ENCODE measurements at places on chromosomes 6 and 20. TPM values are rescaled to one million over a fixed set of nuclear protein-coding genes. Genes with fewer than 3 reads are reported as not detected.
A peak's percentile ranks its signal among the peaks of the same experiment; 100 is the strongest.

Gene SNAP25
- total RNA-seq, result 0.12 TPM

Gene FAM184A
- total RNA-seq, result 4.6 TPM

Gene NKAPL
- not detected for total RNA-seq

Gene TGM3
- total RNA-seq, result not detected

Gene LYRM2
- total RNA-seq, result 40.4 TPM

Gene TMC2
- not detected for total RNA-seq

Gene GPSM3
- total RNA-seq, result 3.1 TPM

Gene SUMO4
- 0.10 TPM for total RNA-seq

Gene CEP85L
- 5.0 TPM for total RNA-seq

Gene ERVFRD-1
- not detected for total RNA-seq

Gene CYP21A2
- total RNA-seq, result 0.05 TPM

Gene CALHM6
- total RNA-seq, result not detected

Gene DDAH2
- 134 TPM for total RNA-seq

GRCh38 chr6:13538600-13538999 is 35.8 kb upstream of the SIRT5 start:
- no peak for DNase-seq

GRCh38 chr6:134357022-134357487 is 39.1 kb upstream of the SGK1 start:
- no peak for DNase-seq

- peak; percentile 31 for DNase-seq
Measured at GRCh38 chr6:14975471-14975817, 270.4 kb upstream of the JARID2 start.

GRCh38 chr6:66623050-66623449 is 916.0 kb upstream of the EYS start:
- DNase-seq, result no peak

- DNase-seq, result no peak
Measured at GRCh38 chr6:24664046-24664987, 2.4 kb downstream of the TDP2 start.

DNA sequence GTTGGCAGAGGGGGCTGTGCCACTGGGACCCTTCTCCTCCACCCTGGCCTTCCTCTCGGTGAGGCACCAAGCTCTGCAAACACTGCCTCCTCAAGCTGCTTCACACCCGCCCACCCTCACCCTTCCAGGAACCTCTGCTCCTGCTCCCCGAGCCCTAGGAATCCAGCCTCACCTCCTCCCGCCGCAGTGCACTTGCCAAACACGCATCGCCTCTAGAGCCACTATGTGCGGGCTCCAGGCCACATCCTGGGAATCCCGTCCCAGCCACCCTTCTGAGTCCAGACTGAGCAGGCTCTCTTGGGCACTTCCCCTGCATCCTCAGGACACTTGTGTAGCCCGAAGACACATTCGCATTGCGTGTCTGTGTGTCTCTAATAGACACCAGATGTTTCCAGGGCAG is 18.5 kb downstream of the PSMG4 start:
- no peak for DNase-seq

GRCh38 chr6:166850677-166851076 is 105.7 kb downstream of the RNASET2 start:
- DNase-seq, result no peak

GRCh38 chr20:2798814-2799213 is 1.6 kb downstream of the CPXM1 start:
- no peak for DNase-seq

- DNase-seq, result no peak
Measured at GRCh38 chr6:95578106-95578410, 723 bp downstream of the MANEA start.

- peak; percentile 67 for DNase-seq
Measured at GRCh38 chr20:24379484-24379927, 89.9 kb upstream of the SYNDIG1 start.

DNA sequence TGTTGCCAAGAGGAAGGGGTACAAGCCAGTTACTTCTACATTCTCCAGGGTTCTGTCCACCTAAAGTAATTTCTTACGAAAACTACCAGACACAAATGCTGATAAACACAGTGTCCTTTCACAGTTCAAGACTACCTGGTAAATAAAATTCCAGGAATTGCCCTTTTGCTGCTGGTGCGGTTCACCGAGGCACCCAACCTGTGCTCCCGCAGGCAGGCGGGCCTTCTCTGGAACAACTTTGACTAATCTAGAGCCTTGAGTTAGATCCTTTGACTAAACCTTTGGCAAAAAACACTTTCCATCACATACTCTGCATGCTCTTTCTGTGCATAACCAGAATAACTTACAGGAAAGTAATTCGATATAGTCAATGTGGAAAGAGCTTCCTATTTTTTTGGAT is 107.0 kb downstream of the HUS1B start:
- no peak for DNase-seq

DNA sequence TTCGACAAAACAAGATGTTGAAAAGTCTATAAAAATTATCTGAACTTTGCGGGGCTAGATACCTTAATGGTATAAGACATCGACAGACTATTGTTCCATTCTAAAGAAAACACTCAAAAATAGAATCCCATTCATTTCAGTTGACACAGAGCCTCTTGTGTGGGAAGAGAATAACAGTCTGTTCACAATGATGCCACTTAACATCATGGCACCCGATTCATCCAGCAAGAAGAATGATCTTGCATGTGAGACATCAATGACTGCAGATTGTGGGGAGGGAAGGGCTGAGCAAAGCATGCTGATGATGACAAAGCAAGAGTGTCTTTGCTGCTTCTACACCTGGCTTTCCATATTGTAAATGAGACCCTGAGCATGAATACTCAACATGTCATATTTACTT is 49.7 kb upstream of the ARMH2 start:
- DNase-seq, result no peak

GRCh38 chr6:161246725-161247124 is 27.1 kb downstream of the AGPAT4 start:
- no peak for DNase-seq

DNA sequence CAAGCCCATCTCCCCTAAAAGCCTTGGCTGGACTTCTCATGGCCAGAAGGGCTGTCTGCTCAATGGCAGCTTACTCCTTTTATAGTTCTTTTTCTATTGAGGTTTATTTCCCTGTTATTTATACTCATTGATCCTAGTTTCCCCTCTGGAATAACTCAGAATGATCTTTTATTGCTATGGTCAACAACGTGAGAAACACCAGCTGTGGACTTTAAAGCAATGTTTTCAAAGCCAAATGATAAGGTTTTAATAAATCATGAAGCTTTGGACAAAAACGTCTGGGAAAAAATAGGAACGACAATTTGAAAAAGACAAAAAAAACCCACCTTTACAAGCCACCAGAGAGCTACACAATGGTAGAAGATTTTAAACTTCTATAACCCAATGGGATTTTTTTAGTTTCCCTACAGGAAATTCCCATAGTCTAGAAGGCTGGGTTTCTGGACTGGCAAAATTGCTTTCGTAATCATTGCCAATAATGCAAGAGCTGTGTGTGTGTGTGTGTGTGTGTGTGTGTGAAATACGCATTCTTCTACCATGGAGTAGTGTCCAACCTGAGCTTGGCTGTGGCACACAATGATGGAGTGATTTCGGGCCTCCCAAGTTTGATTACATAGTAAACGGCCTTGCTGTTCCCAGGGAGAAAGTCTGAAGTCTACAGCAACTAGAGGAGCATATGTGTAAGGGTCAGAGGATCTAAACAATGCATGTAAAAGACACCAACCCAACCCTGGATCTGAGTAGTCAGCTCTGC is 396.0 kb downstream of the SYNE1 start:
- DNase-seq, result no peak

- DNase-seq, result peak; percentile 9
Measured at GRCh38 chr6:71721642-71722041, 164.7 kb upstream of the RIMS1 start.

- no peak for DNase-seq
Measured at GRCh38 chr6:35238843-35239289, 20.7 kb upstream of the ZNF76 start.

GRCh38 chr20:24735263-24735662 is 213.8 kb upstream of the CST7 start:
- DNase-seq, result peak; percentile 49

GRCh38 chr20:15805154-15805553 is 768.1 kb downstream of the KIF16B start:
- no peak for DNase-seq

GRCh38 chr6:81553216-81553615 is 199.3 kb downstream of the TENT5A start:
- DNase-seq, result no peak

- no peak for DNase-seq
Measured at GRCh38 chr6:704046-704445, 11.1 kb upstream of the EXOC2 start.

DNA sequence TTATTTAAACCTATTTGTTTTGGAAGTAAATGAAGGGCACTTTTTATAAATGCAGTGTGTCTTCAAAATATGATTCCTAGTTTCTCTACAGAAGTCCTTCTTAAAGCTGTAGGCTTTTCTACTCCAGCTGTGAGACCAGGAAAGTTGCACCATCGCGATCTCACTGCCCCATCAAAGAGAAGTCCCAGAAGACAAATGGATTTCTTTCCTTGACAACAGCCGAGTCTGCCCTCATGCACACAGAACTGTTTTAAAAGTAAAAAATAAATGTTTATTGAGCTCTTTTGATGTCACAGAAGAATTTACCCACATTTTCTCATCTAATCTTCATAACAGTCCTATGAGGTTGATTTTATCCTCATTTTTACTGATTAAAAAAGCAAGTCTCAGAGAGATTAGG is 324.4 kb upstream of the NT5E start:
- no peak for DNase-seq

- DNase-seq, result no peak
Measured at GRCh38 chr6:148700047-148700715, 46.6 kb upstream of the UST start.

- peak; percentile 95 for DNase-seq
Measured at GRCh38 chr20:50029697-50030461, 47.1 kb downstream of the SNAI1 start.

GRCh38 chr6:125834348-125834747 is 43.6 kb downstream of the NCOA7 start:
- DNase-seq, result no peak

- DNase-seq, result no peak
Measured at GRCh38 chr6:143376861-143377260, 73.6 kb downstream of the ADAT2 start.

- no peak for DNase-seq
Measured at GRCh38 chr6:120938876-120939472, 395.3 kb downstream of the TBC1D32 start.

DNA sequence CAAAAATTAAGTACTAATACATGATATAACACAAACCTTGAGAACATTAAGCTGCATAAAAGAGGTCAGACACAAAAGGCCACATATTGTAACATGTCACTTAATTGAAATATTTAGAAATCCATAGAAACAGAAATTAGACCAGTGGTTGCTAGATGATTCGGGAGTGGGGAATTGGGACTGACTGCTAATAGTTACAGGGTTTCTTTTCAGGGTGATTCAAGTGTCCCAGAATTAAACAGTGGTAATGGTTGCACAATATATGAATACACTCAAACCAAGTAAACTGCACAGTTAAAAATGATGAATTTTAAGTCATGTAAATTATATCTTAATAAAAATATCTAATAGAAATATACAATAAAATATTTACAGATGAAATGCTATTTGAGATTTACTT is 174.5 kb downstream of the WDR27 start:
- no peak for DNase-seq

DNA sequence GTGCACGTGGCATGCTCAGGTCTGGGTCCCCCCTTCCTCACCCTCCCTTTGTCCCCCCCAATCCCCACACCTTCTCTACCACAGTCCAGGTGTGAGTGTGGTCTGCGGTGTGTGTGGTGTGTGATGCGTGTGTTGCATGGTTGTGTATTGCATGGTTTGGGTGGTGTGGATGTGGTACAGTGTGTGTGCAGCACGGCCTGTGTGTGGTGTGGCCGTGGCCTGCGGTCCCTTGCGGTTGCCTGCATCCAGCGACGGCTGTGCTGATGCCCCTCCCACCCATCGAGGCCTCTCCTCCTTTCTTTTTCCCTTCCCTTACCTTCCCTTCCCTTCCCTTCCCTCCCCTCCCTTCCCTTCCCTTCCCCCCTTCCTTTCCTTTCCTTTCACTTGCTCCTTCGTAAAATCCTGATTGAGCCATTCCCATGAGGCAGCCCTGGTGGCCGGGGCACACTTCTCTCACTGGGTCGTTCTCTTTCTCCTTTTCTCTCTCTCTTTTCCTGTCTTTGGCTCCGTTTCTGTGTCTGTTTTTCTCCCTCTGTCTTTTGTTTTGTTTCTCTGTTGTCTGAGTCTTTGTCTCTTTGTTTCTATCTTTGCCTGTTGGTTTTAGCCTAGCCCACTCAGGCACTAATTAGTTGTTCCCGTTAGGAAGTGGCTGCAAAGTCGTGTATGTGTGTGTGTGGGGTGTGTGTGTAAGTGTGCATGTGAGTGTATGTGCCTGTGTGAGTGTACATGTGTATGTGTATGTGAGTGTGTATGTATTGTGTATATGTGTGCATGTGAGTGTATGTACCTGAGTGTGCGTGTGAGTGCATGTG is 65.7 kb downstream of the SRC start:
- no peak for DNase-seq

- no peak for DNase-seq
Measured at GRCh38 chr6:63739094-63739687, 103.6 kb downstream of the PHF3 start.

- DNase-seq, result no peak
Measured at GRCh38 chr6:18436341-18436740, 49.2 kb downstream of the RNF144B start.

DNA sequence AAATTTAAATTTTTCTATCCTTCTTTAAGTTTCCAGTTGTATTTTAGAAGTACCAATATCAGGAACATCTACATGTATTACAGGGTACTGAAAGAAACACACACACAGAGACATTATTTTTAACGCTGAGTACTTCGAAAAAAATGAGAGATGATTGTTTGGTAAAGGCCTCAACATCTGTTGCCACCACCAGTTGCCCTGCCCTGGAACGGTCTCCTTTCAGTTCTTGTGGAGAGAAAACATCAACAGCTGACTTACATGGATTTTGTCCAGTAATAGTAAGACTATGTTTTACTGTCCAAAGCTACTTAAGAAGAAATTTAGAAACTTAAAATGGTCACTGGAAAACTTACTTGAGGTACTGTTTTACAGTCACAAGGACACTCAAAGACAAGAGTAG is 16.7 kb downstream of the HMGCLL1 start:
- DNase-seq, result no peak

GRCh38 chr6:11208267-11208666 is 24.2 kb downstream of the NEDD9 start:
- no peak for DNase-seq

- DNase-seq, result no peak
Measured at GRCh38 chr6:32271429-32271828, 47.6 kb upstream of the NOTCH4 start.

GRCh38 chr6:652865-653264 is 4.0 kb downstream of the HUS1B start:
- no peak for DNase-seq

DNA sequence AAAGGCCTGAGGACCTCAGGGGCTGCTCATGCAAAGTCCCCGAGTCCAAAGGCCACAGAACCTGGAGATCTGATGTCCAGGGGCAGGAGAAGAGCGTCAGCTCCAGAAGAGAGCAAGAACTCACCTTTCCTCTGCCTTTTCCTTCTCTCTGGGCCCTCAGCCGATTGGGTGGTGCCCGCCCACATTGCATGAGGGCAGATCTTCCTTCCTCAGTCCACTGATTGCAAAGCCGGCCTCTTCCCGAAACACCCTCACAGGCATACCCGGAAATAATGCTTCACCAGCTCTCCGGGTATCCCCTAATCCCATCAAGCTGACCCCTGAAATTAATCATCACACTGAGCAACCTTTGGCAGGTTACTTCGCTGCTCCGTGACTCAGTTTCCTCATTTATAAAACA is 33.4 kb downstream of the SPDEF start:
- DNase-seq, result no peak

GRCh38 chr20:41386502-41387427 is 20.1 kb upstream of the EMILIN3 start:
- DNase-seq, result no peak

Measured in A172 (cell line).